ENCODE measurements at places on chromosomes 6 and 20.

DNA sequence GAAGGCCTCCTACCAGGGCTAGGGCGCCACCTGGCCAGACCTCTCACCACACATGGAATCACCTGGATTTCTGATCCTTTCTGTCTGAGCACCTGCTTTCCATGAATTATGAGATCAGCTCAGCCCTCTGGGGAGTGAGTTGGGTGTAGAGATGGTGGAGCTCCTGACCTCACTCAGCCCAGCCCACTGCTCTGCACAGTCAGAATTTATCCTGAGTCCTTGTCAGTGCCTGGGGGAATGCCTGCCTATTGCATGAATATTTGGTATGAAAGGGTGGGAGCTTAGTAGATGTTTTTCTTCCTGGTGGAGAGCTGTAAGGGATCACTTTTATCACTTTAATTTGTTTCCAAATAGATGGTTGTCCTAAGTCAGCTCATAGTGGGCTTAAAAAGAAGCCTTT, 47.5 kb downstream of the DTD1 start:
- DNase-seq: no peak

GRCh38 chr6:30840935-30841643, 43.2 kb upstream of the DDR1 start:
- DNase-seq: no peak

GRCh38 chr20:19212821-19213502, 520 bp downstream of the SLC24A3 start:
- DNase-seq: no peak

DNA sequence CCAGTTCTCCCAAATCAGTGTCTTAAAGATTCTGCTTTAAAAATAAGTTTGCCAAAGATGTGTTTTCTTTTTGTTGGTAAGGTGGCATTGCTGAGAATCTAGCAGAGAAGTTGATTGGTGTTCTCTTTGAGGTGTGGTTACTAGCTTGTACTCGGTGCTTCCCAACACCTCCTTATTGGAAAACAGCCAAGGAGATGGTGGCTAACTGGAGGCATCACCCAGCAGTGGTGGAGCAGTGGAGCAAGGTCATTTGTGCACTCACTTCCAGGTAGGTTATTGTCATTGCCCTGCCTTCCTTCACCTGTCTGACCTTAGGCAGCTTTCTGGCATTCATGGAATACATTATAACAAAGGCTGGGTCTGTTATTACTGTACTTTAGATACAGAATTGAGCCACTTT, 26.7 kb downstream of the RALGAPB start:
- no peak for DNase-seq

DNA sequence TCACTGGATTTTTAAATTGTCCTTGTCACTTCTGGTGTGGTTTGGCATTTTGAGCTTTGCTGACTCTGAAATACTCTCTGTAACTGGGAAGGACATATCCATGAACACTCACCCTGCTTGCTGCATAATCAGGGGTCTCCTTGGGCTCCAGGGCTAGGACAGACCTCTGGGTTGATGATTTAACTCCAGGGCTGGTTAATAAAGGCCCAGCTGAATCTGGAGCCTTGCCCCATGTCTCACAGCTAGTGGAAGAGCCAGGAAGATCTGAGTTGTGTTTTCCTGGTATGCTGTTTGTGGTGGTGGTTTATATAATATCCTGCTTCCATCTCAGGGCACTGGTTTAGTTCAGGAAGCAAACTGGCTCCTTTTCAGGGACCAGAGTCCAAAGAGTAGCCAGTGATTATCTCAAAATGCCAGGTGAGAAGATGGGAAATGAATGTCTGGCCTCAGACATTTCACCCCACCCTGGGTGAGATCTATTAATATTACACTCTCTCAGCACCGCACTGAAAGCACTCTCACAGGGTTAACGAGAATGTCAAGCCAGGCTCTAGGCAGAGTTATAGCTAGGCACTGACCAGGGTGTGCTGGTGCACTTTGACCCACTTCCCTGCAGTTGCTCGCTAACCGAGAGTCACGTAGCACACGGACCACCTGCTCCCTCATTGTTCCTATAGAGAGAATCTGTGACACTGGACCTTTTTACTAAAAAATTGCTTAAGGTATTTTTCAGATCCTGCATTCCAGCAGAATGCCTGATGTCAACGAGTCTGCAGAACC, 90.1 kb upstream of the SLC22A16 start:
- DNase-seq: no peak

- no peak for DNase-seq
These were observed 264.3 kb downstream of the KCNQ5 start for GRCh38 chr6:72886170-72886569.

- no peak for DNase-seq
These were observed 17.6 kb downstream of the CD109 start for GRCh38 chr6:73713426-73714147.

DNA sequence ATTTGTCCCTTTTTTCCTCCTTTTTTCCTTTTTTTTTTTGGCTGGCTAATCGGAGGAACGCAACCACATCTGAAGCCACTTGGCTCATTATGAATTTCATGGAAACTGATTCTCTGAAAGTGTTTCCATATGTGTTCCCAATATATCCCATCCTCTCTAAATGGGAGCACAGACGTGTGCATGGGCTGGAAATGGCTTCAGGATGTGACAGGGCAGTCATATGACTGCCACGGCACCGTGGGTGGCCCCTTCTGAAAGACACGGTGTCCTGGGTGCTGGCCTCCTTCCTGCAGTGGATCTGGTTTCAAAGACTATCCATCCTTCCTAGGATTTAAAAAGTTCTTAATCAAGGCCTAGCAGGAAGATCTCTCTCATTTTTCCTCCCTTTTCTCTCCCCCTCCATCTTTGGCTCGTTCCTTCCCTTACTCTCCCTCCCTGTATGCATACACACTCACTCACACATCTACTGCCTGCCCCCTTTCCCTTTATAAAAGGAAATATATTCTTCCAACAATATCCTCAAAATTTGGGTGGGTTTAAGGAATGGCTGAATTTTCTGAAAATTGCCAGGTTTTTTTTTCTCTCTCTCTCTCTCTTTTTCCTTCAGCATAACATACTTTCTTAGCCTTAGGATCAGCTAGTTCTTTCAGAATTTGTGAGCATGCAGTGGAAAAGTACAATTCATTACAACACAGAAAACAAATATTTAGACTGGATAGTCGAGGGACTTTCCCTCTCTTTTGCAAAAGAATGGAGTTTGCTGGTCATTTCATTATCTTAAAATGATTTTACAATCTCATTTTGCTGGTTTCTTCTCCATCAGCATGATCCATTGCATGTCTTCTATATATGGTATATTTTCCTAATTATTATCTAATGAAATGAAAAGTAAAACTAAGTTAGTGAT, 161.2 kb upstream of the SUPT3H start:
- DNase-seq: no peak

GRCh38 chr6:89941031-89941762, 46.9 kb downstream of the GJA10 start:
- no peak for DNase-seq

- no peak for DNase-seq
These were observed 9.4 kb downstream of the TGIF2 start for GRCh38 chr20:36582821-36583220.

DNA sequence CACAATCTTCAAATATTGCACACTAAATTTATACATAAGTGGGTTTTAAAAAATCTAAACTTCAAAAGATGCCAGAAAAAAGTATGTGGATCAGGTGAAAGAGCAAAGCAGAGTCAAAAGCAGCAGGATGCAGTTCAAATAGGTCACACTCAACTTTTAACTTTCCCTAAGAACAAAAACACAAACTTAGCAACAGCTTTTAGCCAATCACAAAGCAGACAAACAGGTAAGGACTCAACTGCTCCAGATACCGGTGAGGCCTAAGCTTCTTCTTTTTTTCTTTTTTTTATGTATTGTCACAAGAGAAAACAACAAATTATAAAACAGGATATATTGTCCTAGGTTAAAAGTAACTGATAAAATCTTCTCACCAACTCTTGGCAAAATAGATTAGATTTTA, 74.7 kb downstream of the SESN1 start:
- no peak for DNase-seq

DNA sequence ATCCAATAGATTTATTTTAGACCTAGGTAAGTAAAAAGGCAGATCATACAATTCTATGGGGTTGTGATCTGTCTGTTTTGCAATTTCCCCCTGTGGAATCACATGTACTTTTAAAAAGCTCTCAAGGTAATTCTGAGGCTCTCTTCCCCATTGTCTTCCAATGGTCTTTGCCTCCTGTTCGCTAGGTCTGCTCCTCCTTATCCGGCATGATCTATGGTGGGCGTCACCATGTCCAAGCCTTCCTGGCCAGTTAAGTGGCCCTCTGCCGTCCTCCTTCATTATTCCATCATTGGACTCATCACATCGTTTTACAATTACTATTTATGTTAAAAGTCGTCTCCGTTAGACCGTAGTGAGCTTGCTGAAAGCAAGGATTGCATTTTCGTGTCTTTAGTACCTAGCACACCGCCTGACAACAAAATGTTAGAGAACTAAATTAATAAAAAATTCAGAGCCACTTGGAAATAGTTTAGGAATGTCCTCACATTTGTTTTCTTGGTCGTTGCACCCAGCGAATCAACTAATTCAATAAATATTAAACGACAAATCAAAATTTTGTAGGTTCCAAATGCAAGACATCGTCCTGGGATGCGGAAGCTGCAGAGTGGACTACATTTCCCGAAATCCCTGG, 2.2 kb upstream of the STXBP5 start:
- DNase-seq: no peak

GRCh38 chr6:7542874-7543624, 1.6 kb downstream of the DSP start:
- DNase-seq: no peak

- DNase-seq: no peak
These were observed 167.4 kb upstream of the PRND start for GRCh38 chr20:4554346-4554745.

DNA sequence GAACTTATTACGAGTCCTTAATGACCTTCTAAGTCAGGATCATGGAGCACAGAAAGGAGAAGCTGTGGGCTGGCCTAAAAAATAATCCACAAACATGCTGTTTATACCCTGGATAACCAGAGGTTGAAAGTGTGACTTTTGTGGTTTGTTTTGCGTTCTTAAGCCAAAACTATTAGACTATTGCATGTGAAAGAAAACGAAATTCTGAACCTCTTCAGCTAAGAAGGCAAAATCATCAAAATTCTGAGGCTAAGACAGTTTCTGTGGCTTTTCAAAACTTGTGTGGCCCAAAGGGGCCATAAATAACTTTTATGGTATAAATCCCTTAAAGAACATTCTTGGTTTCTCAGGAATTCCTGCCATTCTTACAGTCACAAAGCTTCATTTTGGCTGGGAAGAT, 251.0 kb downstream of the UST start:
- no peak for DNase-seq

DNA sequence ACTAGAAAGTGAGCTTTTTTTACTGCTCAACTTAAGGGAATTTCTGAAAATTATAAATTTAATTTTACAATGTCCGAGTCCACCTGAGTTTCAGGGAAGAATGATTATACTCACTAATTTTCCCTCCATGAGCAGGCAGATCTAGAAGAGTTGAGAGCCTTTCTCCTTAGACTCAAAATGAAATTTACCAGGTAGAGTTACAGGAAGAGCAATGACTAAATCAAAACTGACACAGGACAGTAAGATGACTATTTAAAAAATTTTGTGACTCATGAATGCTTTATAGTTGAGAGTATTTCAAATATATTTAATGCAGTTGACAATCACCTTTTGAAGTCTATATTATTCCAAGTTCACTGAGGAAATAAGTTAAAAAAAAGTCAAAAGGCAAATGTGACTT, 198.1 kb upstream of the NRSN1 start:
- no peak for DNase-seq

DNA sequence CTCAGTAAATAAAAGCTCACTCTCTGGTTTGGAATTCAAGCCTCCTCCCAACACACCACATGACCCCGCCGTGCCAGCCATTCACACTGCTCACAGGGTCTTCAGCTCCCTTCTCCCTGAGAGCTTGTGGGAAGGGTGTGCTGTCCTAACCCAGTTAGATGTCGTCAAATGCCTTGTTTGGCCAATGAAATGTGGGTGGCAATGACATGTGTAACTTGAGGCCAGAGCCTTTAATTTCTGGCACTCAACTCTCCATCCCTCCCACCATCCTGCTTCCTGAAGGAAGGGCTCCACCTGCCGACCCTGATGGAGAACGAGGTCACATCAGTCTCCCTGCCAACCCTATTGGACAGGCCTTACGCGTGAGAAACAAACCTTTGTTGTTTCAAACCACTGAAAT, 224.5 kb upstream of the AGPAT4 start:
- DNase-seq: no peak

- DNase-seq: no peak
These were observed 329.2 kb downstream of the DHX35 start for GRCh38 chr20:39291301-39291700.

GRCh38 chr6:157244175-157244574, 79.1 kb downstream of the TMEM242 start:
- DNase-seq: no peak

DNA sequence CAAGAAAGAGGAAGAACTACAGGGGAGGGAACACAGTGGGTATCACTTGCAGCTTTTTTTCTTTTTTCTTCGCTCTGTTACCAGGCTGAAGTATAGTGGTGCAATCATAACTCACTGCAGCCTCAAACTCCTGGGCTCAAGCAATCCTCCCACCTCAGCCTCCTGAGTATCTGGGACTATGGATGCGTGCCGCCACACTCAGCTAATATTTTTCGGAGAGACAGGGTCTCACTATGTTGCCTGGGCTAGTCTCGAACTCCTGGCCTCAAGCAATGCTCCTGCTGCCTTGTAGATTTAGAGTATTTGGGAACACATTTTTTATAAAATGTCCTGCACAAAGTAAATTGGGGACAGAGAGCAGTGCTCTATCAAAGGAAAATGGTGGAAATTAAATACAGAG, 28.3 kb downstream of the PARD6B start:
- DNase-seq: no peak

- DNase-seq: no peak
These were observed 194.7 kb downstream of the PKHD1 start for GRCh38 chr6:51892750-51893149.

- DNase-seq: no peak
These were observed 8.4 kb downstream of the LOC128125822 start for GRCh38 chr6:63580704-63580961.

GRCh38 chr20:56932575-56933330, 303.6 kb downstream of the TFAP2C start:
- no peak for DNase-seq

Measured in stimulated activated CD4-positive, alpha-beta T cell treated with anti-CD3 and anti-CD28 coated beads, Interleukin-12 subunit alpha, Interleukin-12 subunit beta, amount 100 ng/mL, for 48 hours (primary cell).